ENCODE measurements at places on chromosomes 16 and 17. TPM values are rescaled to one million over a fixed set of nuclear protein-coding genes. Genes with fewer than 3 reads are reported as not detected.

- no peak for DNase-seq
Observed at GRCh38 chr16:69595127-69596036, 29.6 kb downstream of the NFAT5 start.

Gene PRKCA
- 74.6 TPM for total RNA-seq

DNA sequence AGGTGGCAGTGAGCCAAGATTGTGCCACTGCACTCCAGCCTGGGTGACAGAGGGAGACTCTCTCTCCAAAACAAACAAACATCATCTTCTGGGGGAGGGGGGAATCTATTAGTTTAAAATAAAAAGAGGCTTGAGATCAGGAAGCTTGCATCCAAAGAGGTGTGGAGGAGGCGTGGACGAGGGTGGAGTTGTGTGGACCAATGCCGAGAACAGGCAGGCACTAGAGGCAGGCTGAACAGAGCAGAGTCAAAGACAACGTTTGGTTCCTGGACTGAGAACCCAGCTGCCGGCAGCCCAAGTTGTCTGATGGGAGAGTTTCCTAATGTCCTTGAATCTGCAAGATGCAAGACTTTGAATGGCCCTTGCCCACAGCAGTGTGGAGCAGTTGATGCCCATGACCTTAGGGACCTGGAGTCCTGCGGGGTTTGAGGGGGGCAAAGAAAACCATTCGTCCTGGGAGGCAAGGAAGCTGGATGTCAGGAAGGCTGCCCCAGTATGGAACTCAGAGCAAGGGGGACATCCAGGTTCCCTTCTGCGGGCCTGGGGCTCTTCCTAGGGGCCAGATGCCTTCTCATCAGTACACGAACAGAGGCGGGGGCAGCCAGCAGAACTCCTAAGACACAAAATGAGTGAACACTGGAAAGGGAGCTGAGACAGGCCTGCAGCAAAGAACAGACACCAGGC is 9.2 kb downstream of the TBC1D16 start:
- DNase-seq: no peak

Gene ACSM3
- 4.1 TPM for total RNA-seq

Gene AANAT
- total RNA-seq: not detected

GRCh38 chr17:77729587-77729986 is 228.9 kb upstream of the TNRC6C start:
- peak; percentile 1 for DNase-seq

Gene CA5A
- total RNA-seq: not detected

DNA sequence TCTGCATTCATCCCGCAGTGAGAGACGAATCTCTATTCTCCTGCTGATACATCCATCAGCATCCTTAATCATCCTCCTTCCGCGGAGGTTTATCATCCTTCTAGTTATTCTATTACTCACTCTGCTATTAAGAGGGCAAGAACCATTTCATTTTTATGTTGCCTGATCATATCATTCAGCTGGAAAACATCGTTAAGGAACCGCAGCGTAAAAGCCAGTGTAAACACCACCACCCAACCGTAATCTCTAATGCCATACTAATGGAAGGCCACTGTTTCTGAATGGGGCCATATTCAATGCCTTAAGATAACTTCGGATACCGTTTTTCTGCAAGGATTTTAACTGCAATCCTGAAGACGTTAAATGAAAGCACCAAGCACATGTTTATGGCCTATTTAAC is 36.7 kb upstream of the ERCC4 start:
- DNase-seq: no peak

GRCh38 chr16:46907061-46907774 is 23.1 kb downstream of the GPT2 start:
- no peak for DNase-seq

Gene CTF1
- 0.31 TPM for total RNA-seq

GRCh38 chr17:68085771-68086381 is 50.3 kb downstream of the KPNA2 start:
- DNase-seq: peak; percentile 31

Gene ARSG
- 11.7 TPM for total RNA-seq

DNA sequence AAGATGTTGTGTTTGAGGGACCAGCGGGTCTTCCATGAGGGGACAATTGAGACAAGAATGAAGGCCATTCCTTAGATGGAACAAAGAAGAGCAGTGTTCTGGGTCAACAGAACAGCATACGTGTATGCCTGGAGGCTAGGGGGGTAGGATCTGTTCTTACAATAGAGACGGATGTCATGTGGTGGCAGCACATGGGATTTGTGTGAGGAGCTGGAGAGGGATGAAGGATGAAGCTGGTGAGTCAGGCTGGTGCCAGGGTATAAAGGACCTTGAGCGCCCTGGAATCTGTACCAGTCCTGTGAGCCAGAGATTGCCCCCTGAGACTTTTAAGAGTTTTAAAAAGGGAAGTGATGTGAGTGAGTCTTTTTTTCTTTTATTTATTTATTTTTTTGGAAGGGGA is 22.8 kb upstream of the WFDC1 start:
- no peak for DNase-seq

Gene PDIA2
- not detected for total RNA-seq

DNA sequence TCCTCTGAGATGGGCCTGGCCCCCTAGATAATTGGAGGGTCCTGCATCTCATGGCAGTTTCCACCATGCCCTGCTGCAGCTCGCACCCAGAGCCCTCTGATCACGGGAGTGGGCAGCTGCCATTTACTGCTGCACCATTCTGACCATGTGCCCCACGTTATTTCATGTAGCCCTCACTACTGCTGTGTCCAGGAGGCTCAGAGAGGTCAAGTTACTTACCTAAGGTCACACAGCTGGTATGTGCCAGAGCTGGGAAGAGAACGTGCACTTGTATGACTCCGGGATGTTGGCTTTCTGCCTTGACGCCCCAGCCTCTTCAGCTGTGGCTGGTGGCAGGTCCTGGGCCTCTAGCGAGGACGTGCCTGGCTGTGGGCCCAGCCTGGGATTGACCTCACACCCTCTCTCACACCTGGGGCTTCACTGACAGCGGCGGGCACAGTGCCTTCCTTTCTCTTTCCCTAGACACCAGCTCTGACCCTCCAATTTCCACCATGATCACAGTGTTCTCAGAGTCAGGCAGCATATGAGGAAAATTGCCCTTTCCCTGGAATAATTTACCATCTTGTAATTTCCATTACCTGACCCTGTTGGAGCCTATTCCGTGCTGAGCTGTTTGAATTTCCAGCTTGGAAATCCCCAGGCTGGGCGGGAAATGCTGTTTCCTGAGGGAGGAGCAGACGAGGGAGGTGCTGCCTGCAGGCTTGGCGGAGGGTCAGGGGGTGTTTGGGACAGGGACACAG is 18.5 kb upstream of the DOC2B start:
- DNase-seq: no peak

DNA sequence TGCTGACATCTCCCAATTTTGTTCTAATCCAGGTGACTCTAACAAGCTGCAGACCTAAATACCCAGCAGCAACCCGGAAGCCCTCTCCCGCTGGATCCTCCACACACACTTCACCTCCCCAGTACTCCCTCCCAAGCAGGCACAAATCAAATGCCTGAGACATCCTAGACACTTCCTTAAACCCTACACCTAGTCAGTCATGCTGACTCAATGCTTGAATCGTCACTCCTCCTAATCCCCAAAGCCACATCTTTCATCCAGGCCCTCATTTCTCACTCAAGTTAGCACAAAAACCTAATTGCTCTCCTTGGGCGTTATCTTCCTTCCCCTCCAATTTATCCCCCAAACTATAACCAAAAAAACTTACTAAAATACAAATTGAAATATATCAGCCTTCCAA is 32.7 kb downstream of the CMC2 start:
- no peak for DNase-seq

Gene TOM1L1
- total RNA-seq: 0.22 TPM

Gene OTOA
- 0.17 TPM for total RNA-seq

Gene CDK5R1
- total RNA-seq: 4.1 TPM

Gene KRTAP3-2
- not detected for total RNA-seq

- DNase-seq: no peak
Observed at GRCh38 chr17:5027916-5028315, 7.3 kb downstream of the SLC52A1 start.

DNA sequence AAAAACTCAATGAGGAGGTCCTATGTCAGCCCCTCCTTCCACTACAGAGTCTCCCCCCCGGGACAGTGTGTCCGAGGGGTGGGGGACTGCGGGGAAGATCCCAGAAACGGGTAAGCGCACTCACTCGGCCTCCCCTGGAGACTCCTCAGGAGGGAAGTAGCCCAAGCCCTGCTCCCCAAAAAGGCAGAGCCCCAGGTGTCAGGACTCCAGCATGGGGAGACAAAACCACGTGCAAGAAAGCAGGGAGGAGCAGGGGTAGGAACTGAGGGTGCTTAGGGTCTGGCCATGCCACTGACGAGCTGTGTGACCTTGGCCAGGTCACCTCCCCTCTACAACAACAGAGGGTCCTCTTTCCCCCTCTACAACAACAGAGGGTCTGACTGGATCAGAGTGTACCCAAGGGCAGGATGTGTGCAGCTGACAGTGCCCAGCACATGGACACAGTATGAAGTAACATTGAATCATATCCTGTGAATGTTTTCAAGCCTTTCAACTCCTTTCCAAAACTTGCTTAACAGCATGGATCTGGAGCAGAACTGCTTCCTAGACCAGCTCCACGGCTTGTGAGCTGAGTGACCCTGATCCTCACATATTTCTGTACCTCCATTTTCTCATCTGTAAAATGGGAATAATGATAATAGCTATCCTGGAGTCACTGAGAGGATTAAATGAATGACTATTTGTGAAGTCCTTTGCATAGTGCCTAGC is 2.1 kb upstream of the NAGS start:
- no peak for DNase-seq
